Activated naive CD4-positive, alpha-beta T cell (primary cell): ENCODE measurements at places on chromosomes 7 and 10.

- no peak for DNase-seq
Observed at GRCh38 chr7:90900628-90901356, 304.7 kb downstream of the CDK14 start.

GRCh38 chr7:132871419-132871818 is 210.5 kb downstream of the CHCHD3 start:
- no peak for DNase-seq

DNA sequence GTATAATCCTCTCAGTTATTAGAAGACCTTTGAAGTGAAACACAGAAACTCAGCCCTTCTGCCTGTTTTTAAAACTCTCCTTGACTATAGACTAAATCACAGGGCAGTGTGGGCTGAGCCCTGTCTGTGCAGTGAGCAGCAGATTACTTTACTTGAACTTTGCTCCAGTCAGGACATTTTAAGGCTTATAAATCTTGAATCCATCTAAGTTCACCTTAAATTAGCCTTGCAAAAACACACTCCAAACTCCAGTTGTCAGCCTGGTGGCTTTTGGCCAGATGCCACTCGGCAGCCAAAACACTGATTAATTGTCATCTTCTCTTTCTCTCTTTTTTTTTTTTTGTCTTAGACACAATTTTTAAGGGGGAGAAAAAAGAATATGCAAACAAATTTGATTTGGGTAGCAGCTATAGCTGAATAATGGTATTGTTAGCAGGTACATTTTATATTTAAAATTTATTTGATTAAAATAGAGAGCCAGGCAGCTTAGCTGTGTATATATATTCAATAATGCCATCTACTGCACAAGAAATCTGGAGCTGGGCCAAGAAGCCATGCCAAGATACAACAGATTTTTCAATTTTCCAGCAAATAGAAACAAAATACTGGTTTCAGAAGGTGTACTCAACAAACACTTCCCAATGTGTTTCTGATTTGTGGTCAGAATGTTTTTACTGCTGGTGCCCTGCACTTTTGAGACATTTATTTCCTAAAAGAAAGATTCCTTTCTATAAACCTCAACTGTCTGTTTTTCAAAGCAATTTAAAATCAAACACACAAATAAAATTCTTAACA is 247.7 kb downstream of the TFEC start:
- no peak for DNase-seq

GRCh38 chr10:127563718-127564553 is 14.8 kb downstream of the NPS start:
- no peak for DNase-seq
